ENCODE measurements at places on chromosomes 4 and X.

GRCh38 chr4:2105559-2105958 lies 46.4 kb downstream of the NAT8L start:
- no peak for DNase-seq

- DNase-seq = no peak
Observed at GRCh38 chrX:147476008-147476407, 435.7 kb upstream of the FMR1 start.

DNA sequence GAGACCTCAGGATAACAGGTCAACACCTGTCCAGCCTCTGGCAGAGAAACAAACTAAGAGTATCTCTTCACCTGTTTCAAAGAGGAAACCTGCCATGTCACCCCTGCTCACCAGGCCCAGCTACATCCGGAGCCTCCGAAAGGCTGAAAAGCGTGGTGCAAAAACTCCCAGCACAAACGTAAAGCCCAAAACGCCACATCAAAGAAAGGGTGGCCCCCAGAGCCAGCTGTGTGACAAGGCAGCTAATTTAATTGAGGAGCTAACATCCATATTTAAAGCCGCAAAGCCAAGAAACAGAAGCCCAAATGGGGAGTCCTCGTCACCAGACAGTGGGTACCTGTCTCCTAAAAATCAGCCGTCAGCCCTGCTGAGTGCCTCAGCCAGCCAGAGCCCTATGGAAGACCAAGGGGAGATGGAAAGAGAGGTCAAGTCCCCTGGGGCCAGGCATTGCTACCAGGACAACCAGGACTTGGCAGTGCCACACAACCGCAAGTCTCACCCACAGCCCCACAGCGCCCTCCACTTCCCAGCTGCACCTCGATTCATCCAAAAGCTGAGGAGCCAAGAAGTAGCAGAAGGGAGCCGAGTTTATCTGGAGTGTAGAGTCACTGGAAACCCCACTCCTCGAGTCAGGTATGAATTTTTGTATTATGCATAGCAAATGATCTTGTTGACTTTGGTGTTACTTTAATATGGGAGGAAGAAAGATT lies 15.1 kb downstream of the PALLD start:
- no peak for DNase-seq

- DNase-seq = no peak
Observed at GRCh38 chr4:181418496-181418895, 824.7 kb upstream of the TENM3 start.

DNA sequence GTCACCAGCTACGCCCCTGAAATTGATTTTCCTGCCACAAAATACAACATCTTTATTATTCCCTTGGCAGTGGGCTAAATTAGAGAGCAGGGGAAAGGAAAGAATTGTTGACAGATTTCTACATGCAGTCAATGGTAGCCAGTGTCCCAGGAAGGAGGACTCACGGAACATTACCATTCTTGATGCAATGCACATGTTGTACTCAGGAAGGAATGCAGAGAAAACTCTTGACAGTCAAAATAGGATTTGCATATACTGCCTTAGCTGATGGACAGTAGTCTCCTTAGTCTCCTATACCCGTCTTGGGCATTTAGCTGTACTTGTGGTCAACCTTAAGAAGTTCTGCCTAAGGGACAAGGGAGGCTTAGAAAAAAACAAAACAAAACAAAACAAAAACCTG lies 158.0 kb upstream of the GYPA start:
- no peak for DNase-seq

Data from anterior cingulate cortex (tissue), 58 donors.